IMR-90 (cell line): ENCODE measurements at places on chromosomes 1 and 21. TPM values are rescaled to one million over a fixed set of nuclear protein-coding genes. Genes with fewer than 3 reads are reported as not detected.

GRCh38 chr21:16821588-16821987 lies 691.3 kb upstream of the CXADR start:
- DNase-seq = no peak

GRCh38 chr1:217322834-217323233 lies 308.1 kb downstream of the GPATCH2 start:
- no peak for DNase-seq

GRCh38 chr1:45079533-45079932 lies 67.5 kb downstream of the UROD start:
- DNase-seq = no peak

DNA sequence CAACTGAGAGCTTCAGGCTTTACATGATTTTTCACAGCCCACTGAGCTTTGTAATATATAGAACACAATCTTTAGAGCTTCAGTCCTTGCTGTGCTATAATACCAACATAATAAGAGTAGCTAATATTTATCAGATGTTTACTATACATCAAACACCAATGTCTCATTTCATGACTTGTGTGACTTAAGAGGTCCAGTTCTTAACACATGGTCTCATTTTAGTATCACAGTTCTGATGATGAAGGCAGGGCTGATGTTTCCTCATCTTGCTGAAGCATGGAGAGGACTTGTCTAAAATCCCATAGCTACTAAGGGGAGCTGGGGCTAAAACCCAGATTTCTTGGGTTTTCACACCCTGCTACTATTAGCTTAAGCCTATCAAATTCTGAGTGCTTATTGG lies 5.5 kb downstream of the MTR start:
- no peak for DNase-seq

DNA sequence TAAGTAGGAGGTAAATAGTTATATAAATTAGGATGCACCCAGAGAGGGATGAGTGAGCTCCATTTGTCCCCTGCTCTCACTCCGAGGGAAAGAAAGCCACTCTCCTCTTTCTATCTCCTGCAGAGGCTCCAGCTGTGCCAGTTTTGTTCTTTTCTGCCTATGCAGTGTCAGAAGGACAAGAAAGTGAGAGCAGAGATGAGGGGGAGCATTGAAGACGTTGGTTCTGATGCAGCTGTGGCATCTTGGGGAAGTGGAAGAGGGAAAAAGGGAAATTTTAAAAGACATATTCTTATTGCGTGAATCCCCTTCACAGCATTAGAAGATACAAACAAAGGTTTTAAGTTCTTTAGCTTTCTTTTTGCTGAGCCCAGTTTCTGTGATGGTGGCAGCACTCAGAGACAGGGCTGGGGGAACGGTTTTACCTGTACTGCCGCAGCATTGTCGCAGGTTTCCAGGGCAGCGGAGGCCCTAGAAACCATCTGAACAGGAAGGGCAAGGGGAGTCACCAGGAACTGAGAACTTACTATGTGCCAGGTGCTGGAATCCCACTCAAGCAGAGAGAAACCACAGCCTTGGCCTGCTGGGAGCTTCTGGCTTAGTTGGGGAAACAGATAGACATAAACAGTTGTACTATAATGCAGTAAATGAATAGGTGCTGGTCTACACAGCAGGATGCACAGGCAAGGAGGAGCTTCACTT lies 44.9 kb upstream of the USP24 start:
- no peak for DNase-seq

The TMEM82 gene
- total RNA-seq = not detected in 2 replicates

The LCE2B gene
- not detected in 2 replicates for total RNA-seq
